Renal pelvis (tissue), 12 donors: ENCODE measurements at places on chromosomes 3 and 15.

DNA sequence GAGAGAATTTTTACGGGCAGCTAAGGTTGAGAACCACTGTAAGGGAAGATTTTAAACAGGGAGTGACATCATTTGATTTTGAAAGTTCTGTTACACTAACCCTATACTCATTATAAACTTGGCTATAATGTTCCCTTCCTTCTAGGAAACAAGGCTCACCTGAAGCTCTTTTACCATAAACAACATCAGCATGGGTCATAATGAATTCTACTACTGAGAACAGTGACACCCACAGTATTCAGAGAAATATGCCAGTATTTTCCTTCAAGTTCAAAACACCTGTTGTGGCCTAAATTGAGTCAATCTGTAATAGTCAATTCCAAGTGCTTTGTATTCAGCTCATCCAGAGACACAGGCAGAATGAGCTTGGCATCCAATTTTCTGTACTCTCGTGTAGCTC is 175.3 kb upstream of the STT3B start:
- DNase-seq, result no peak

DNA sequence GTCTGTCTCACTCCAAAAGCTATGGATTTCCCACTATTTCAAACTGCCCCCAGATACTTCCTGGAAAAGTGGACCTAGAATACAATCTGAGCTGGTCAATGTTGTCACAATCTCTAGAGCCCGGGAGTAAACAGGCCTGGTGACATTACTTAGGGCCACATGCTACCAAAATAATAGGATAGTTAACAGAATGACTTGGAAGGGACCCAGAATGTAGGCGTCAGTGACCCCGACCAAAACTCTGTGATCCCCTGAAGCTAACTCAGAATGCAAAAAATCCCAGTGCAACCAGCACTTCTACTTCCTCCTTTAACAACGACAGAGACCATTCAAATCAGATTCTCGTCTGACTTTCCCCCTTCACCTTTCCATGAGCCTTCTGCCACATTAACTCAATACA is 51.5 kb upstream of the CDV3 start:
- no peak for DNase-seq

- peak; percentile 90 for DNase-seq
These were observed at the start of gene PPP4R2 for GRCh38 chr3:72996473-72997333. PPP4R2 (plus strand) TSS chr3:72996811; CDS start chr3:72997038, 227 bp downstream.

- no peak for DNase-seq
These were observed 576.2 kb upstream of the KCNMB2 start for GRCh38 chr3:177960014-177960413.

DNA sequence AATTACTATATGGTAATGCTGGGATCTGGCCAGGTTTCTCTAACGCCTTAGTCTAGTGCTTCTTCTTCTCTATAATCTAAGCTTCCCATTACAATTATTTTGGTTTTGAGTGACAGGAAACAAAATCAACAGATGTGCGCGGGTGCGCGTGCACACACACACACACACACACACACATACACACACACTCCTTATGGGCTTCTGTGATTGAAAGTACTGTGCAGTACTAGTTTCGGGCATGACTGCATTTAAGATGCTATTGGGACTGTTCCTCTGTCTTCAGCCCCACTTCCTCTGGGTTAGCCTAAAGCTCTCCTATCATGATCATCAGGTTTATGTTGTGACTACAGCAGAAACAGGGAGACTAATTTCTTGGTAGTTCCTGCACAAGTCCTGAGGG is 32.2 kb downstream of the EPHB1 start:
- no peak for DNase-seq

GRCh38 chr15:41925086-41925608 is 31.3 kb upstream of the SPTBN5 start:
- DNase-seq, result no peak

GRCh38 chr3:42165211-42165610 is 74.1 kb downstream of the TRAK1 start:
- no peak for DNase-seq

GRCh38 chr3:85821130-85821756 is 862.5 kb downstream of the CADM2 start:
- no peak for DNase-seq

- no peak for DNase-seq
These were observed 130.1 kb upstream of the STAC start for GRCh38 chr3:36250191-36250590.

DNA sequence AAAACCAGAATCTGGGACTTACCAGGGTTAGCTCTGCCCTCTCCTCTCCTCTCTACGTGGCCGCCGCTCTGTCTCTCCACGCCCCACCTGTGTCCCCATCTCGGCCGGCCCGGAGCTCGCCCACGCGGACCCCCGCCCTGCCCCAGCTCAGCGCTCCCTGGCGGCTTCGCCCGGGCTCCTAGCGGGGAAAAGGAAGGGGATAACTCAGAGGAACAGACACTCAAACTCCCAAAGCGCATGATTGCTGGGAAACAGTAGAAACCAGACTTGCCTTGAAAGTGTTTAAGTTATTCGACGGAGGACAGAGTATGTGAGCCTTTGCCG is 5.4 kb downstream of the ISL2 start:
- no peak for DNase-seq

DNA sequence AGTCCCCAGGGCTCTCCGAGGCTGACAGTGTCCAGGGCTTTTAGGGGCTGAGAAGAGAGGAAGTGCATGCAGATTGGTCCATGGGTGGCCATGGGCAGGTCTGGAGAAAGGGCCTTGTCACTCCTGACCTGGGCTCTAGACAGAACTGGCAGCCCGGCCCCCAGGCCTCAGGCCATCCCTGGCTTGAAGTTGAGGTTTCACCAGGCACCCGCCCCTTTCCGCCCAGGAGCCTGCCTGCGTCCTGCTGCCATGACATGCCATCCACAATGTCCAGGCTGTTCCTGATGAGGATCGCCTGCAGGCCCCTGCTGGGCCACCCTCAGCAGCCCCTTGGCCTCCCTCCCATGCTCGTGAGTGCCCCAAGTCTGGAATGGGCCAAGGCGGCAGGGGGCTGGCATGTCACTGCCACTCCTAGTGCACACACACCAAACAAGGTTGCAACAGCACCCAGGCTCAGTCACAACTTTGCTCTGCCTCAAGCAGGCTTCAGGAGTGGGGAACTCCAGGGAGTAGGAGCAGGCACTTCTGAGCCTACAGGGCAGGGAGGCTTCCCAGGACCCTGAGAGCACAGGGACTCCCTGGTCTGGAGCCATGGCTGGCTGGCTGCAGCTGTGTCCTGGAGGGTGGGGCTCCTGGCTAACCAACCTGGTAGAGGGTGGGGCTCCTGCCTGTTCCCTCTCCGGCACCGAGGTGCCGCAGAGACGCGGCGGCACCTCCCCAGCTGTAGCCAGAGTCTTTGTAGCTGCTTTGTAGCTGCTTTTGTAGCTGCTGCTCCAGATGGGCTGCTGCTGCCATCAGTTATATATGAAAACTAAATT is 1457.1 kb upstream of the GBE1 start:
- no peak for DNase-seq

GRCh38 chr3:62020706-62021105 is 352.6 kb downstream of the FEZF2 start:
- no peak for DNase-seq

DNA sequence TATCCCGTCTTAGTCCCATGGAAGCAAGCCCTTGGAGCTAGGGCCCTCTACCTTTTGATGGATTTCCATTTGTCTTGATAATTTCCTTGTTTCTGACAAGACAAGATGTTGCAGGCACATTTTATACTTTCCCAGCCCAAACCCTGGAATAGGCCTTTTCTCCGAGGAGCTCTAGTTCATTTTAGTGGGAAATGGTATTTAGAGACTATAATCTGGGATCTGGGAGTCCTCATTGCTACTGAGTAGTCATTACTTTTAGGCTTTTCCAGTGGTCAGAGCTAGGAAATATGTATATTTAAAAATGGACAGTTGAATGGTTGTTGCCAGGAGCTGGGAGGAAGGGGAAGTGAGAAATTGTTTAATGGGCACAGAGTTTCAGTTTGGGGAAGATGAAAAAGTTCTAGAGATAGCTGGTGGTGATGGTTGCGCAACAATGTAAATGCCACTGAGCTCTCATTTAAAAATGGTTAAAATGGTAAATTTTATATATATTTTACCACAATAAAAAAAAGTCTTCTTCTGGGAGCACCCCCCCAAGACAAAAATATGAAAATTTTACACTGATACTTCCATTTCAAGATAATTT is 31.6 kb downstream of the MLH1 start:
- no peak for DNase-seq

DNA sequence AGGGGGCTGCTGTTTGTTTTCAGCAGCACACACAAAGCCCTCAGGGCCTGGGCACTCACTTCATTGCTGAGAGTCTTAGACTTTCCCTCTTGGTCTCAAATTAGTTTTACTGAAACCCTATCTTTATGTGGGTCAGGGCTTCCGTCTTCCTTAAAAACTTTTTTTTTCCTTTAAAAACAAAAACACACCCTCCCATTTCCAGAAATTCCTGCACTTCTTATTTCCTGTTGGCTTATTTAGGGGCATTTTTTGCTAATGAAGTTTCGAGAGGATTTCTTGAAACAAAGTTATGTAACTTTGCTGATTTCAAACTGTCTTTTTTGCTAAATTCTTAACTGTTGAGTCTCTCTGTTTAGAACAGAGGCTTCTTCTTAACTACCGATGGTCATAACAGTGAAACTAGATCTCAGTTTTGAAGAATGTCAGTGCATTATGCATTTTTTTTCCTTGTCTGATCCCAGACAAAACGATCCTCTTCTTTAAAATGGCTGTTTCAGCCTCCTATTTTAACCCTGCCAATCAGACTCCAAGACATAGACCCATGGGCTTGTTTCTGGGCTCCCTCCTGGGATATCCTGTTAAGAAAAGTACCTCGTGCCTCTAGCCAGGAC is 23.3 kb downstream of the ANAPC13 start:
- peak; percentile 76 for DNase-seq

- DNase-seq, result no peak
These were observed 38.1 kb downstream of the CTDSPL start for GRCh38 chr3:37899711-37900306.

DNA sequence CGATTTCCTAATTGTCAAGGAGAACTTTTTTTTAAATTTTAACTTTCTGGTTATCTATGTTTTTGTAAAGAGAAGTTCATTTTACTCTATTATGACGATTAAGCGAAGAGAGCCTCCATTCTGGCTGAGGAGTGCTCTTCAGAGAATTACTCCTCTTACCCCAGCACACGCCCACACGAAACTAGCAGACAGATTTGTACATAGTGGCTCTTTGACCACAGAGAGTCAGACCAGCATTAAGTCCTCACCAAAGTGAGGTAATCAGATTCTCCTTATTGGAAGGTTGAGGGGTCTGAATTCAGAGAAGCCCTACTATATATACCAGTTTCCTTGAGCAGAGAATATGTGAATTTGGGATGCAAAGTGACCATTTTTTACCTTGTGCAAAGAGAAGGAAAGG is 204.8 kb upstream of the TSC22D2 start:
- DNase-seq, result no peak

GRCh38 chr15:92586383-92586942 is 69.1 kb downstream of the FAM174B start:
- DNase-seq, result no peak

DNA sequence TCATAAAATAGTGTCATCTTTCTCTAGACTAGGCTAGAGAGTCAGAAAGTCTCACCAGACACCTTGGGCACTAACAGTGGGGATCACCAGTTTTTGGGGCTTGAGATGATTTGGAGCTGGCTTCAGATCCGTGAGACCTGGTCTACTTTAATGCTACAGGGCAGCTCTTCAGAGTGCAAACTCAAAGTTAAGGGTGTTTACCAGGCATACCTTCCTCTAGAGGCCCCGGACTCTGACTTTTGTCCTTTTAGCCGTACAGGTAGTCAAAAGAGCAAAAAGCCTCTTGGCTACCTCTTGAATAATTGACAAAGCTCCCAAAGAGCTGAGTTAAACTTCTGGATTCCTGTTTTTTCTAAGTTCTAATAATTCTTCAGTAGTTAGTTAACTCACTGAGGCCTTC is 41.4 kb upstream of the CCR4 start:
- DNase-seq, result no peak

GRCh38 chr3:38131621-38132369 is 5.1 kb downstream of the ACAA1 start:
- no peak for DNase-seq

DNA sequence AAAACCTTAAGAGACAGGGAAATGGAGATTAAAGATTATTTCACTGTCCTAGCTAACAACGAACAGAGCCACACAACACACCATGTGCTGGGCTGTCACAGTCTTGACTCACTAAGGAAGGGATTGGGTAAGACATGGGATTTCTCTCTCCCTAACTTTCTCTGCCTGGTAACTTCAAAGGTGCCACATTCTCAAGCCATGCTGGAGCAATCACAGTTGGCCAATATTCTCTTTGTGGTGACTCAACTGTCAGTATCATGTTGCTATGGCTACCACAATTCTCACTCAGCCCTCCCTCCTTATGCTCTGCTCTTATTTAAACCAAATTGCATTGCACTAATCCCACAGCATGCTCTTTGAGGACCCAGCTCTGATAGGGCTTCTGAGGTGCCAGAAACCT is 74.0 kb downstream of the OXNAD1 start:
- no peak for DNase-seq

GRCh38 chr3:99730870-99731269 is 86.8 kb upstream of the CMSS1 start:
- DNase-seq, result no peak

DNA sequence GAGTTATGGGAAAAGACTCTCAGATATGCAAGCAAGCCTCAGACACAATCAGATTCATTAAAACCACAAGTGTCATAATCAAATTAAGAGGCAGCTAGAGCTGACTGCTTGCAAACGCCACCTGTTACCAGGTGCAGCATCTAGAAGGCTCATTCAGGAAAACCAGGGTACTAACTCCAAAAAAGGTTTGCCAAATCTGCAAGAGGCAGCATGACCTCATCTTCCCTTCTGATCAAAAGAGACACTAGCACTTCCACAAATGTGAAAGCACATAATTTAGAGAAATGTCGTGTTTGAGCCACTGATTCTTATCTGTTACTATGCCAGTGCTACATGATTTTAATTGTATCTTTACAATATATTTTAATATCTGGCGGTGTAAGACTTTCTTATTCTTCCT is 123.3 kb upstream of the NANOGP8 start:
- no peak for DNase-seq

DNA sequence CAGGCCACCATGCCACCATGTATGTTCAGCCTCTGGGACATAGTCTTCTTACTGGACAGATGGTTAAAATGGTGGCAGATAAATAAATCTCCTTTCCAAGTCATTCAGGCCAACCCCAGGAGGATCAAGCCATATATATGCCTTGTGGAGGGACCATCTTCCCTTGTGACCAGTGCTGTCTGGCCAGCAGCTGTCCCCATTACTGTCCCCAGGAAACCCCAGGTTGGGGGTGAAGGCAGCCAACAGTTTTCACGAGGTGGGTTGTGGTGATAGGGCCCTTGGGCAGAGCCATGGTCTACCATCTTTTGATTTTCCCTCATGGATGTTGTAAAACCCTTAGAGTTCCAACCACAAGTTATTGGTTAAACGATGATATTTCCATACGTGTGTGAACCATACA is 48.7 kb upstream of the PCSK6 start:
- no peak for DNase-seq

DNA sequence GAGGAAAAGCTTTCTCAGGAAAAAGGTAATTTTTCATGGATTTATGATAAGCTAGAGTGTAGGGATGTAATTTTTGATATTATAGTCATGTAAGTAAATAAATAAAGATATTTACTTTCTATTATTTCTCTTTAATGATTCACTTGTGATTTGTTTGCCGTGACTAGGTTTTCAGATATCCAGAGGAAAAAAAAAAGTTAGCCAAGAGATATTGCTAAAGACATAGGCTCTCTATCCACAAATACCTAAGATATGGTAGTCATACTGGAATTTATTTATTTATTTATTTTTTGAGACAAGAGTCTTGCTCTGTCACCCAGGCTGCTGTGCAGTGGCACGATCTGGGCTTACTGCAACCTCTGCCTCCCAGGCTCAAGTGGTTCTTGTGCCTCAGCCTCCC is 59.9 kb downstream of the AP4E1 start:
- DNase-seq, result no peak

GRCh38 chr3:23676093-23676492 is 129.7 kb upstream of the UBE2E1 start:
- no peak for DNase-seq
